ENCODE measurements at places on chromosomes 6 and 20. TPM values are rescaled to one million over a fixed set of nuclear protein-coding genes. Genes with fewer than 3 reads are reported as not detected.

The MAP7 gene
- total RNA-seq, result 1.3 TPM

The DDX27 gene
- 10.2 TPM for total RNA-seq

The LY6G6F gene
- not detected for total RNA-seq

The ASIP gene
- 2.7 TPM for total RNA-seq

The PHACTR3 gene
- total RNA-seq, result 0.86 TPM

The LAMA2 gene
- total RNA-seq, result 166 TPM

The COL19A1 gene
- total RNA-seq, result 2.7 TPM

The SPAG4 gene
- total RNA-seq, result 4.6 TPM

The NKX2-4 gene
- not detected for total RNA-seq

The TRIM27 gene
- total RNA-seq, result 22.3 TPM
